ENCODE measurements at places on chromosomes 12 and 14. TPM values are rescaled to one million over a fixed set of nuclear protein-coding genes. Genes with fewer than 3 reads are reported as not detected.
A peak's percentile ranks its signal among the peaks of the same experiment; 100 is the strongest.

DNA sequence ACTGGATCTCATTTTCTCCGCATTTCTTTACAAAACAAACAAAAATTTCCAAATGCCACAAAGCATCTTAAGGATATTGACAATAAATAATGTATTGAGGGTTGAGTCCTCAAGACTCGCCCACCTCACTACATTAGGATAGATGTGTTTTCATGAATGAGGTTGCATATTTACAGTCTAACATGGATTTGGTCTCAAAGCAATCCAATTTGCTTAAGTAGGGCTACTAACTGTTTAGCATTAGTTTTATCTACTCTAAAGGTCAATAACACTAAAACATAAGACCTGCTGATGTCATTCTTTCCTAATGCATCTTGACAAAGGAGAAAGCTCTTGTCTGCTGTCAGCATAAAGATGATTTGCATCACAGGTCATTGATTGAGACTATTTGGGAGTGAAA, 82.4 kb downstream of the PTPRR start:
- no peak for DNase-seq
- no peak overlapping the region for H3K27ac ChIP-seq
- H3K27me3 ChIP-seq, result no peaks in the 10 kb centered on the region
- H3K36me3 ChIP-seq, result no peaks in the 10 kb centered on the region

DNA sequence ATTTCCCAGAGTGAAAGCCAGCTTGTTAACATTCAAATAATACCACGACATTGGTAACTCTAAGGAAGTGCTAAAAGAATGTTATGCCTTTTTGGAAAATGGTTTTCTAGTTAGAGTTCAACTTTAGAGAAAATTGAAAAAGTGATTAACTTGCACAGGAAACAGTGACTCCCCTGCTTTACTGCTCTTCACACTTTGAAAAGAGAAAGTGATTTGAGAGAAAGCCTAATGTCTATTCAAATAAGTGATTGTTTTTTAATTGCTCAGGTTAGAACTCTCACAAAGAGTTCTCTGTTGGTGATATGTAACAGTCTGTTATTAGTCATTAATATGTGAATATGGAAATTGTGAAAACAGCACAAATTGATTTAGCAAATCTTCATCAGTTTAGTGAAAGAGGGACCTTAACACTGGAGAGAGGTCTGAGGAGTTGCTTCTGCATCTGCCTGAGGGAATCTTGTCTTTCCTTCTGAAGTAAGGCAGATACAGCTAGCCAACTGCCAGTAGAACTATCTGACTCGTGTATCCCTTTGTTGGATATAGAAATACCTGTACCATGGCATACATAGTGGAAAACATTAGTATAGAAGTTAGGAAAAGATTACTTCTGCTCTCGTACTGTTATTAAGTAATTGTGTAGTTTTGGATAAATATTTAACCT, 25.5 kb downstream of the ATF7IP start:
- H3K27me3 ChIP-seq, result no peaks in the 10 kb centered on the region
- DNase-seq, result no peak
- H3K4me3 ChIP-seq, result no peak overlapping the region
- peak overlapping the region; percentile 40 for H3K27ac ChIP-seq
- peaks cover 4% of the 10 kb centered on the region for H3K4me1 ChIP-seq
- no peaks in the 10 kb centered on the region for H3K36me3 ChIP-seq

GRCh38 chr14:34742270-34743115, 28.1 kb upstream of the CFL2 start:
- H3K4me1 ChIP-seq, result no peaks in the 10 kb centered on the region
- no peak for DNase-seq
- no peak overlapping the region for H3K27ac ChIP-seq
- H3K4me3 ChIP-seq, result no peak overlapping the region
- no peaks in the 10 kb centered on the region for H3K36me3 ChIP-seq

DNA sequence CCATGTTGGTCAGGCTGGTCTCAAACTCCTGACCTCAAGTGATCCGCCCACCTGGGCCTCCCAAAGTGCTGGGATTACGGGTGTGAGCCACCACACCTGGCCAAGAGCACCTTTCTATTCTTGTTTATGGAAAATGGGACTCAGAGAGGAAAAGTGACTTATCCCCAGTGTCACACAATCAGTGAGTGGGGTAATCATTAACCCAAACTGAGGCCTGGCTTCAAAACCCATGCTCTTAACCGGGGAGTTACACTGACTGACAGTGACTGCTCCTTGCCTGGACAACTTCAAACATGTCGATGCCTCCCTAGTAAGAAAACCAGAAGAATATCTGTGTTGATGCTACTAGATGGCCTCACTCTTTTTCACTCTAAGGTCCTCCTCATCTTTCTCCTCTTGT, 7.3 kb downstream of the CLEC7A start:
- H3K4me3 ChIP-seq, result no peak overlapping the region
- H3K27ac ChIP-seq, result no peak overlapping the region
- no peak for DNase-seq
- H3K27me3 ChIP-seq, result no peaks in the 10 kb centered on the region
- no peaks in the 10 kb centered on the region for H3K4me1 ChIP-seq
- no peaks in the 10 kb centered on the region for H3K36me3 ChIP-seq

- H3K4me3 ChIP-seq, result no peak overlapping the region
- no peaks in the 10 kb centered on the region for H3K36me3 ChIP-seq
- no peak for DNase-seq
- no peaks in the 10 kb centered on the region for H3K27me3 ChIP-seq
- no peaks in the 10 kb centered on the region for H3K4me1 ChIP-seq
- H3K27ac ChIP-seq, result no peak overlapping the region
Measured at GRCh38 chr12:40802656-40803055, 110.4 kb downstream of the CNTN1 start.

DNA sequence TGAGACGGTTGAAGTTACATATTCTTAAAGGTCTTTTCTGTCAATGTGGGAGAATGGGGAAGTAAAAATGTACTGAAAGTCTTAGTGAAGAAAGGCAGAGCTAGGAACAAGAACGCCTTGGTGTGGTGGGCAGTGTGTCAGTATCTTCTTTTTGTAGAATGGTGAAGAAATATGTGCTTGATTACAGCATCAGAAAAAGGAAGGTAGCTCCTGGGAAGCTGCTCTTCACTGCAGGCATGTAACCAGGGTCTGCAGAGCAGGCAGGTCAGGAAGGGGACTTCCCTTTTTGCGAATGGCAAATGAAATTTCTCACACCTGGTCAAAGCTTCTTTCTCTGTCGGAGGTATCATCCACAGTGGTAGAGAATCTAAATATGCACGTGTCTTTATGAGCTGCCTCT, 226.2 kb downstream of the ADAMTS20 start:
- H3K27ac ChIP-seq, result no peak overlapping the region
- no peaks in the 10 kb centered on the region for H3K4me1 ChIP-seq
- no peak overlapping the region for H3K4me3 ChIP-seq
- no peaks in the 10 kb centered on the region for H3K36me3 ChIP-seq
- no peak for DNase-seq
- H3K27me3 ChIP-seq, result no peaks in the 10 kb centered on the region

DNA sequence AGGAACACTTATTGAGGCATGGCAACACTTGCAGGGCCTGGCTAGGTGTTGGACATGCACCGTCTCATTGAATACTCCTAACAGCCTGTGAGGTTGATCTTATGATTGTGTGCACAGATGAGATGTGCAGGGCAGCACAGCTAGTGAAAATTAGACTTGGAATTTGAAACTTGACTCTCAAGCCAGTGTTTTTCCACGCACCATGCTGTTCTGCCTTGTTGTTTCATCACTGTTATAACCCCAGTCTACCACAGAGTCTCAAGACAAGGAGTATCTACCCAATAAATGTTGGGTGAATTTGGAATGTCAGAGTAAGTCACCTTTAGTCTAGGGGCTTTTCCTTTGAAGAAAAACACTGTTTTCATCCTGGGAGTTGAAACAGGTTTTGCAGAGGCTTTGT, 55.8 kb upstream of the LRIG3 start:
- DNase-seq, result no peak
- no peak overlapping the region for H3K4me3 ChIP-seq
- no peaks in the 10 kb centered on the region for H3K27me3 ChIP-seq
- no peak overlapping the region for H3K27ac ChIP-seq

DNA sequence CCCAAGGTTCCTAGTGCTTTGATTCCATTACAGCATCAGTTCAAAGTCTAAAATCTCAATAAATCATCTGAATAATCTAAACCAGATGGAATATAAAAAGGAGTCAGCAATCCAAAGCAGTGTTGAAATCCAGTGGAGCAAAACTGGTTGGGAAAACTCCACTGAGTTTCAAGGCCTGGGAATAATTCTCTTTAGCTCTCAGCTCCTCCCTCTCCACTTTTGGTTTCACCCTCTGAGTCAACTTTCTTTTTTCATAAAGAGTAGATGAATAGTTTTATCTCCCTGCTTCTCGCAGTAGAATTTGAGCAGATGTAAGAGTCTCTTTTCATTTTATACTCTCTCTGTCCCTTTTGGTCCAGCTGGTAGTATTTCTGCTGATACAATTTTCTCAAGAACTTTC, 338.6 kb downstream of the APAF1 start:
- H3K4me3 ChIP-seq, result no peak overlapping the region
- H3K36me3 ChIP-seq, result no peaks in the 10 kb centered on the region
- no peak overlapping the region for H3K27ac ChIP-seq

DNA sequence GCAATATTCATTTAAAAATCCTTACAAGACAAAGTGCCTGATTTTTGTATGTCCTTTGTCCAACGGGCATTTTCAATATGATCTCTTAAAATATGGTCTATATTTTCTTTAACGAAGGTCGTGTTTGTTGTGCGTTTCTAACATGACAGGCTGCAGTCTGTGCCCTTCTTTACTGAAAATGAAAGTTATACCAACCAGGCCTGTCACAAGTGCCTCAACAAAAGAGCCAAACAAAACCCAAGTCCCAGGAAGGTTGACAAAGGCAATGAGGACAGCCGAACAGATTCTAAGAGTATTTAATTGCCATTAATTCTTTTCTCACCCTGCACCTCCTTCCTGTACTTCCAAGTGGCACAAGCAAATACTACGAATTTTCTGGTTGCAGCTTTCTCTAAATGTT, 13.9 kb downstream of the PAX9 start:
- no peak for DNase-seq
- no peak overlapping the region for H3K27ac ChIP-seq
- no peaks in the 10 kb centered on the region for H3K36me3 ChIP-seq

GRCh38 chr12:49646871-49647654, 23.7 kb downstream of the PRPF40B start:
- H3K27me3 ChIP-seq, result no peaks in the 10 kb centered on the region
- no peak overlapping the region for H3K4me3 ChIP-seq
- peak overlapping the region; percentile 55 for H3K27ac ChIP-seq
- H3K36me3 ChIP-seq, result no peaks in the 10 kb centered on the region

ING4 gene
- total RNA-seq, result 74.2 TPM

IQSEC3 gene
- 0.64 TPM for total RNA-seq
